Psoas muscle (tissue), 8 donors: ENCODE measurements at places on chromosomes 16 and 17.

- no peak overlapping the region for H3K27ac ChIP-seq
- no peak overlapping the region for H3K4me3 ChIP-seq
- H3K4me1 ChIP-seq, result no peaks in the 10 kb centered on the region
- no peak for DNase-seq
Observed at GRCh38 chr17:40399185-40399584, 18.5 kb downstream of the TOP2A start.

DNA sequence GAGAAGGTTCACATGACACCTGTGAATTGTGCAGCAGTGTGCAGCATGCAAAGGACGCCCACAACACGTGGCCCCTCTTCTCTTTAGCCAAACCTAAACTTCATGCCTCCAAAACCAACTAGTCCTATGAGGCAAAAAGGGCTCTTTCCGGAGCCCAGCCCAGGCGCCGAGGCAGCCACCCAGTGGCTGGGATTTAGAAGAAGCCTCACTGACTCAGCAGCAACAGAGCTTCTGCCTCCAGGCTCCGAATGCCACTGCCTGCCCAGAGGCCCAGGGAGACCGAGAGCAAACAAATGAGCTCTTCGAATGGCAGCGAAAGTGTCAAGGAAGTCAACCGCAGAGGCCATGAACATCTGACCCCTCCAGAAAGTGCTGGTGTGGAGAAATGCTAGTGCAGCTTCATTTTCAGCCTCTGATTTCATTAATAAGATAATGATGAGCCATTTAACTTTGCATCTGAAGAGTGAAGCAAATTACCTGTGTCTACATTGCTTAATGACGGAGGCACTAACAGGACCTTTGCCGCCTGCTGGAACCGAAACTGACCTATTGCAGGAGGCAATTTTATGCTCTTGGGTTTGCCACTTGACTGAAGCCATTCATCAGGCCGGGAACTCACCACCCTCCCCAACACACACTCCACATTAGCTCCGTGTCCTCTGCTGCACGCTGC lies 157.7 kb upstream of the RPL38 start:
- no peaks in the 10 kb centered on the region for H3K4me1 ChIP-seq
- no peaks in the 10 kb centered on the region for H3K27me3 ChIP-seq
- H3K4me3 ChIP-seq, result no peak overlapping the region
- DNase-seq, result no peak

GRCh38 chr16:65176603-65177002 lies 54.7 kb upstream of the CDH11 start:
- DNase-seq, result no peak
- H3K27me3 ChIP-seq, result no peaks in the 10 kb centered on the region
- no peak overlapping the region for H3K4me3 ChIP-seq
- no peaks in the 10 kb centered on the region for H3K36me3 ChIP-seq

DNA sequence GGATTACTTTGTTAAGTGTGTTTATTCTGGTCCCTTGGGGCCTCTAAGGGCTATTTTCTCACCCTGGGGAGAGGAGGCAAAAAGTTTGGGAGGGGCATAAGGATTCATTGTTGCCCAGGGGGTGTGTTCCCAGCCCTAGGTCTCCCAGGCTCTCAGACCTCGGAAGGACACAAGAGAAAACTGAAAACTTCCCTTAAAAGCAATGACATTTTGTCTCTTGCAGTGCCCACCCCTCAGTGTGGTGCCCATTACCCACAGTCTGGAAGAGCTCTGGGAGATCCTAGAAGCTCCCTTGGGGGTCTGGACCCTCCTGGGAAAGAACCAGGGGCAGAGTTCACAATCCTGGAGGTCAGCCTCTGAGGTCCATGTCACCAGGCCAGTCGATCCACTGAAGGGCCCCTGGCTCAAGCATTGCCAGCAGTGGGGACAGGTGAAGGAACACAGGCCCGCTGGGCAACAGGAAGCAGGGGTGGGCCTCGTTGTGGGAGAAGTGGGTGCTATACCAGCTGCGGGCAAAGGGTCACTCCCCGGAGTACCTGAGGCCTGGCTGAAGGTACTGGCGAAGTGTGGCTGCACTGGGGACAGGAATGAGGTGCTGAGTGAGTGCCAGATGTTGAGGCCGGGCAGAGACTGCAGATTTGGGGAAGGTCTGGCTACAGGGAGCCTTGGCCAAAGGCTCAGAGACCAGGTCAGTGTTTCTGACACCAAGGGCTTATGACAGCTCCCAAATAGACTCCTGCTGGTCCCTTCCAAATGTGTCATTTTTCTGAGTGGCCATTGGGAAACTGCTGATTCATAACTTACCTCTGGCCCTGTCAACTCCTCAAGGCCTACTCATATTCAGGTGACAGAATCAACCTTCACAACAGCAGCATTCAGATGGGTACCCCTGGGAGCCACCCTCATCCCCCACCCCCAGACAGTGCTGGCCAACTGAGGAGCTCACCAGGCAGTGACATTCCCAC lies 4.6 kb upstream of the ZNF747 start:
- H3K27me3 ChIP-seq, result no peaks in the 10 kb centered on the region
- H3K27ac ChIP-seq, result no peak overlapping the region
- no peaks in the 10 kb centered on the region for H3K36me3 ChIP-seq

DNA sequence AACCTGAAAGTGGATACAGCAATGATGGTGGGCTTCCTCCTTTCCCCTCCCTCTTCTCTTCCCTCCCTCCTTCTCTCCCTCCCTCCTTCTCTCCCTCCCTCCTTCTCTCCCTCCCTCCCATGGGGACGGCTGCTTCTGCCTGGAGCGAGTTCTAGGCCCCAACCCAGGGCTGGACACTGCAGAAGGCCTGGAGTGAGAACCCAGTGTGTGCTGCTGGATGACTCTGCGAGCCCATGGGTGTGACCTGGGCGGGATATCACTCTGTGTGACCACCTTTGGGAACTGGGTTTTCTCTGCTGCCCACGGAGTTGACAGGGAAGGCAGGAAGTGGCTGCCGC lies 242.6 kb upstream of the GSE1 start:
- no peak for DNase-seq
- no peaks in the 10 kb centered on the region for H3K27me3 ChIP-seq
- no peaks in the 10 kb centered on the region for H3K36me3 ChIP-seq
- H3K4me1 ChIP-seq, result peaks cover 5% of the 10 kb centered on the region
- no peak overlapping the region for H3K4me3 ChIP-seq
- H3K27ac ChIP-seq, result no peak overlapping the region

DNA sequence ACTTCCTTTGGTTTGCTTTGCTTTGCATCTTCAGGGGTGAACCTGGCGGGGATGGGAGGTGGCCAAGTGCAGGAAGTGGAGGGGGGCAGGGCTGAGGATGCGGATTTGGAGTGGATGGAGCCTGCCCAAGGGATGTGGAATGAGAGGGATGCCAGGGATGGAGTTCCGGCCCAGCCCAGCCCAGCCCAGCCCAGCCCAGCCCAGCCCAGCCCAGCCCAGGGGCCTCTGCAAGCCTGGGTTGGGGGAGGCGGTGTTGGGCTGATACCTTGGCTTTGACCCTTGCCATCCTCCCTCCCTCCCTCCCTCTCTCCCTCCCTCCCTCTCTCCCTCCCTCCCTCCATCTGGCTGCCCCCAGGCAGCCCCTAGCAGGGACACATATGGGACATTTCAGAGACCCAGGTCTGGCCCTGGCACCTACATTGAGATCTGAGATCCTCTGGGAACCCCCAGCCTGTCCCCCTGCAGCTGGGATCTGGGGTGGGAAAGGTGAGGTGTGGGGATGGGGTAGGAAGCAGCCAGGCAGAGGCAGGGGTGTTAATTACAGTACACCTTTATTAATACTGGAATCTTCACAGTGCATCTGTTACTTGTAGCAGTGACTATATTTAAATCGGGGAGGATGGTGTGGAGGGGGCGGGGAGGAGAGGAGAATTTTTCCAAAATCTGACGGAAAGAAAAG lies 14.5 kb downstream of the IL34 start:
- no peak overlapping the region for H3K27ac ChIP-seq
- DNase-seq, result no peak
- no peak overlapping the region for H3K4me3 ChIP-seq
- H3K4me1 ChIP-seq, result no peaks in the 10 kb centered on the region
- H3K27me3 ChIP-seq, result no peaks in the 10 kb centered on the region
- H3K36me3 ChIP-seq, result peaks cover 3% of the 10 kb centered on the region

GRCh38 chr16:81469183-81469677 lies 24.6 kb downstream of the CMIP start:
- no peaks in the 10 kb centered on the region for H3K27me3 ChIP-seq
- H3K4me1 ChIP-seq, result peaks cover 3% of the 10 kb centered on the region
- H3K27ac ChIP-seq, result no peak overlapping the region
- no peak for DNase-seq
- H3K36me3 ChIP-seq, result no peaks in the 10 kb centered on the region

- H3K27ac ChIP-seq, result peak overlapping the region; percentile 92
- DNase-seq, result no peak
- peaks cover 35% of the 10 kb centered on the region for H3K4me1 ChIP-seq
- H3K4me3 ChIP-seq, result peak overlapping the region; percentile 94
Observed at GRCh38 chr17:63549289-63549945, 860 bp upstream of the DCAF7 start.

GRCh38 chr16:80627108-80627507 lies 86.3 kb downstream of the DYNLRB2 start:
- no peak overlapping the region for H3K27ac ChIP-seq
- no peaks in the 10 kb centered on the region for H3K27me3 ChIP-seq
- no peak for DNase-seq
- H3K36me3 ChIP-seq, result no peaks in the 10 kb centered on the region
- H3K4me3 ChIP-seq, result no peak overlapping the region

- peaks cover 30% of the 10 kb centered on the region for H3K4me1 ChIP-seq
- no peaks in the 10 kb centered on the region for H3K36me3 ChIP-seq
- H3K27ac ChIP-seq, result no peak overlapping the region
- H3K4me3 ChIP-seq, result no peak overlapping the region
Observed at GRCh38 chr17:76421044-76421407, 31.9 kb downstream of the UBE2O start.

GRCh38 chr17:77474292-77474988 lies 333.7 kb downstream of the SEC14L1 start:
- no peaks in the 10 kb centered on the region for H3K27me3 ChIP-seq
- peaks cover 67% of the 10 kb centered on the region for H3K4me1 ChIP-seq
- peak overlapping the region; percentile 33 for H3K27ac ChIP-seq
- no peak overlapping the region for H3K4me3 ChIP-seq
- H3K36me3 ChIP-seq, result no peaks in the 10 kb centered on the region
- DNase-seq, result no peak

DNA sequence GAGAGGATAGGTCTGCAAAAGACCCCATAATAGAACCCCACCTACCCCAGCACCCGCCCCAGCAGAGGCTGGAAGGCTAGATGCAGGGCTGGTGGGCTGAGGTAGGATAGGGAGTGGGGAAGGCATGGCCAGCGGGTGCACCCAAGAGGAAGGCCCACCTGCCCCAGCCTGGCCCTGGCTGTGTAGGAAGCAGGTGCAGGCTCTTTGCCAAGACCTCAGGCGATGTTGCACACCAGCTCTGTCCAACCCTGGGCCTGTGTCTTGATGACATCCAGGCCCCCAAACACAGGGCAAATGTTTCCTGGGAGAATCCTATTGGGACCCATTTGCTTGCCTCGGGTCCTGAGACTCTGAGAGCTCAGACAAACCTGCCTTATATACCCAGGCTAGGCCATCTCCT lies 12.2 kb downstream of the UNC119 start:
- H3K27me3 ChIP-seq, result no peaks in the 10 kb centered on the region
- H3K4me3 ChIP-seq, result no peak overlapping the region
- no peak for DNase-seq
- H3K4me1 ChIP-seq, result no peaks in the 10 kb centered on the region

- no peak overlapping the region for H3K27ac ChIP-seq
- DNase-seq, result peak; percentile 23
- no peak overlapping the region for H3K4me3 ChIP-seq
Observed at GRCh38 chr17:21268596-21269188, 15.5 kb upstream of the NATD1 start.

GRCh38 chr16:53984936-53985335 lies 281.0 kb downstream of the FTO start:
- no peak for DNase-seq
- H3K4me3 ChIP-seq, result no peak overlapping the region
- H3K4me1 ChIP-seq, result peaks cover 8% of the 10 kb centered on the region
- no peaks in the 10 kb centered on the region for H3K27me3 ChIP-seq

- H3K27me3 ChIP-seq, result no peaks in the 10 kb centered on the region
- H3K27ac ChIP-seq, result no peak overlapping the region
- no peaks in the 10 kb centered on the region for H3K4me1 ChIP-seq
- H3K36me3 ChIP-seq, result no peaks in the 10 kb centered on the region
- DNase-seq, result no peak
Observed at GRCh38 chr16:82363026-82363816, 193.2 kb upstream of the MPHOSPH6 start.

GRCh38 chr17:21201298-21201595 lies 12.7 kb downstream of the TMEM11 start:
- no peak for DNase-seq
- no peaks in the 10 kb centered on the region for H3K27me3 ChIP-seq
- H3K4me1 ChIP-seq, result peaks cover 83% of the 10 kb centered on the region
- peaks cover 3% of the 10 kb centered on the region for H3K36me3 ChIP-seq
- peak overlapping the region; percentile 81 for H3K27ac ChIP-seq

GRCh38 chr17:68868708-68869107 lies 86.5 kb downstream of the ABCA8 start:
- no peak overlapping the region for H3K4me3 ChIP-seq
- no peaks in the 10 kb centered on the region for H3K36me3 ChIP-seq
- no peak overlapping the region for H3K27ac ChIP-seq
- H3K4me1 ChIP-seq, result no peaks in the 10 kb centered on the region
- no peaks in the 10 kb centered on the region for H3K27me3 ChIP-seq
- no peak for DNase-seq
